ENCODE measurements at places on chromosomes 2 and 18.

- DNase-seq, result no peak
These were observed 636.9 kb downstream of the PLCL1 start for GRCh38 chr2:198441246-198441645.

DNA sequence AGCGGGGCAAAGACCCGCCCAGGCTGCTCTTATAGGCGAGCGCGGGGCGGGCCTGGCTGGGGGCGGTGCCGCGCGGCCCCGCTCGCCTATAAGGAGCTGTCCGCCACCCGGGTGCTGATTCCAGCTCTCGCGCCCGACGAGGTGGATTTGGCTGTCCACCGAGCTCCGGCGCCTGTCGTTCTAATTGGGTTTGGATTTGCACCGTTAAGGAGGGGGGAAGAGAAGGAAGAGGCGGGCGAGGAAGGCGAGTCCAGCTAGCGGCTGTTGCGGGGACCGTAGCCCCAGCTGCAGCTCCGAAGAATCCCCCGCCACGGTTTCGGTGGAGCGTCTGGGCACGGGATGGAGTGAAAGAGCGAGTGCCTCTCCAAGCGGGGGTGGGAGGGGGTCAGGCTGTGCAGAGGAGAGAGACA is at the start of gene CNTNAP5:
Gene CNTNAP5, plus strand, starts transcription at position 117 of the 410 bp plus-strand sequence. CDS start 364 bp downstream, outside the sequence.
- no peak for DNase-seq

GRCh38 chr2:19993731-19994130 is 3.8 kb upstream of the WDR35 start:
- DNase-seq, result no peak

DNA sequence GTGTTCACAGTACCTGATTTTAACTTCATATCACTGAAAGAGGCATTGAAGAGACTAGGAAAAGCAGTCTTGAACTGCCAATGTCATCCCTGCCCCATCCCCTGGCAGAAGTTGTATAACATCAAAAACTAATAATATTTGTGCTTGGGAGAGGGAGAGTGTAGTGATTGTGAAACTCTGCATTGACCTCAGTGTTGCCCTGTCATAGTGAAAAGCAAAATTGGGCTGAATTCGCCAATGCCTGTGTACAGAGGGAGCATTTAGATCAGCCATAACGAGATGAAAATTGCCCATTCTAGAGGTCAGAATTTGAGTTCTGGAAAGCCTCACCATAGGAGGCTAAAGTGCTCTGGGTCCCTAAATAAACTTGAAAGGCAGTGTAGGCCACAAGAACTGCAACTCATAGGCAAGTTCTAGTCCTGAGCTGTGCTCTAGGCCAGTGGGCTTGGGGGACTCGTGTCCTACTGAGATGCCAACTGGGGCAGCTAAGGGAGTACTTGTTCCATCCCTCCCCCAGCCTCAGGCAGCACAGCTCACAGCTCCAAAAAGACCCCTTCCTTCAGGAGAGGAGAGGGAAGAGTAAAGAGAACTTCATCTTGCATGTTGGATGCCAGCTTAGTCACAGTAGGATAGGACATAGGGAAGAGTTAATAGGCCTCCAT is 855.6 kb downstream of the TSN start:
- no peak for DNase-seq

- DNase-seq, result peak; percentile 51
These were observed 332.4 kb upstream of the MYT1L start for GRCh38 chr2:2663401-2664036.

GRCh38 chr2:150526006-150526405 is 38.5 kb upstream of the RND3 start:
- DNase-seq, result peak; percentile 67

DNA sequence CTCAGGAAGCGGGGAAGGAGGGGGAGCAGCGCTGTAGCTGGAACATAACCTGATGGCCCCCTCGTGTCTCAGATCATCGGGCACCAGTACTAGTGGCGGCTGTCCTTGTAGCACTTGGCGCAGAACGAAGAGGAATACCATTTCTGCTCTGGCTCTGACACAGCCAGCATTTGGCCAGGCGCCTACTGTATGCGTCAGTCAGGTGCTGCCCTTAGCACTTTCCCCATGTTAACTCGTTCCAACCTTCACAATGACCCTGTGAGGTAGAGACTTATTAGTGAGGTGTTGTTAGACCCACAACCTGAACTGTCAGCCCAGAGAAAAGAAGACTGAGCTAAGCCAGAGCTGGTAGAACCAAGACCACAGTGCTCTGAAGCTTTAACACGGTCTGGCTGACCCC is 47.7 kb upstream of the EML6 start:
- DNase-seq, result no peak

GRCh38 chr2:152402780-152403759 is 68.1 kb downstream of the FMNL2 start:
- no peak for DNase-seq

- DNase-seq, result no peak
These were observed 48.1 kb upstream of the CNOT11 start for GRCh38 chr2:101204400-101205115.

DNA sequence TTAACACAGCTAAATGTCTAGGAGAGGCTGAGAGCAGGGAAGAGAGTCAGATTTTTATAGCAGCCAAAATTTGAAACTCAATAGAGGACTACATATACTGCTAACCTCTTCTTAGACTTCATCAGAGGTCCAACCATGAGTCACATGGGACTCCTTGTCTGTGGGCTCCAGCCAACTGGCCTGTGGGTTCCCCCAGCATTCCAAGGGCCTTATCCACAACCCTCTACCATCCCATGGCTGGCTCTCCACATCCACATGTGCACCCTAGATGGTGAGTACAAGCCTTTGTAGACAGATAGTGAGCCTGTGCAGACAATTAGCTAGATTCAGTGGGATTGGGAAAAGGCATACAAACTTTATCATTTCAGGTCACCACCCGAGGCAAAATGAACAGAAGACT is 901.9 kb upstream of the ZEB2 start:
- no peak for DNase-seq

GRCh38 chr2:156343096-156343939 is 10.8 kb upstream of the NR4A2 start:
- DNase-seq, result no peak

- peak; percentile 16 for DNase-seq
These were observed 797 bp upstream of the GRHL1 start for GRCh38 chr2:9950521-9951271.
